ENCODE measurements at places on chromosomes 16 and 17. TPM values are rescaled to one million over a fixed set of nuclear protein-coding genes. Genes with fewer than 3 reads are reported as not detected.
A peak's percentile ranks its signal among the peaks of the same experiment; 100 is the strongest.

The HSPB9 gene
- not detected for polyA plus RNA-seq

GRCh38 chr16:47503936-47504335 is 42.8 kb downstream of the PHKB start:
- DNase-seq = no peak

DNA sequence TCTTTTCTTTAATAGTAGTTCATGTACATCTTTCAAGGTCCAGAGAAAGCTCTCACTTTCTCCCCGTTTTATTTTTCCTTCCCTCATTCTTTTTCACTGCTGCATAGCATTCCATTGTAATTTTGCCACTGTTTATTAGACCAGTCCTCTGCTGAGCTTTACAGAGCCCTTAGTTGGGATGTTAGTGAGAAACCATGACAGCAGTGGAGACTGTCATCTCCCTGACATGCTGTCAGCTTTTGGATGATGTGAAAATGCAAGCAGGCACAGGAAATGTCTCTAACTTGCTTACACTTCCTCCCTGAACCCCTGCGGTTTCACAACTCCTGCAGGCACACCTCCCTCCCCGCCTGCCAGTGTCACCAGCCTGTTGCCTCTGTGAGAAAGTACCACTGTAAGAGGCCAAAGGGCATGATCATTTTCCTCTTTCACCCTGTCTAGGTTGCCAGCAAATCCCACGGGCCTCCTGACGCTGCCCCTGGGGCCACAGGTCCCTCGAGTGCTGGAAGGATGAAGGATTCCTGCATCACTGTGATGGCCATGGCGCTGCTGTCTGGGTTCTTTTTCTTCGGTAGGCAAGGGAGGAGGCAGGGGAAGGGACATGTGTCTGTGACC is at the start of gene ITGAL:
ITGAL (plus strand) TSS at position 415 of the 615 bp plus-strand sequence; CDS start at position 511, 96 bp downstream.
- no peak for DNase-seq

The ACSM2A gene
- 0.10 TPM for polyA plus RNA-seq

DNA sequence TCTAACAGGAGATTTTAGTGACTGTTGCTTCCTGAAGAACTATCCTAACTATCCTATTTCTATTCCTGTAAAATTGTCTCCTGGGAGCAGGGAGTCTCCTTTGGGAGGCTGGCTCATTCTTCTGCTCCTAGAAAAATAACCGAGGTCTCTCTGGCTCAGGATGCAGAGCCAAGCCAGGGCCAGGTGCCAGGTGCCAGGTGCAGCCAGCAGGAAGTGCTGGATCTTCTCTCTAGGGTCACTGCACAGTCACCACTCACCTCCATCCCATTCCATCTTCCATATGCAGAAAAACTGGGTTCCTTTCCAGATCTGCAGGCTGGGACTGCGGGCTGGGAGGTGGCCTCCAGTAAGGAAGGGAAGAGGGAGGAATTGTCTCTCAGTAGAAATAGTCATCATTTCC is 3.8 kb upstream of the TMC7 start:
- DNase-seq = no peak

The CA7 gene
- polyA plus RNA-seq = not detected

DNA sequence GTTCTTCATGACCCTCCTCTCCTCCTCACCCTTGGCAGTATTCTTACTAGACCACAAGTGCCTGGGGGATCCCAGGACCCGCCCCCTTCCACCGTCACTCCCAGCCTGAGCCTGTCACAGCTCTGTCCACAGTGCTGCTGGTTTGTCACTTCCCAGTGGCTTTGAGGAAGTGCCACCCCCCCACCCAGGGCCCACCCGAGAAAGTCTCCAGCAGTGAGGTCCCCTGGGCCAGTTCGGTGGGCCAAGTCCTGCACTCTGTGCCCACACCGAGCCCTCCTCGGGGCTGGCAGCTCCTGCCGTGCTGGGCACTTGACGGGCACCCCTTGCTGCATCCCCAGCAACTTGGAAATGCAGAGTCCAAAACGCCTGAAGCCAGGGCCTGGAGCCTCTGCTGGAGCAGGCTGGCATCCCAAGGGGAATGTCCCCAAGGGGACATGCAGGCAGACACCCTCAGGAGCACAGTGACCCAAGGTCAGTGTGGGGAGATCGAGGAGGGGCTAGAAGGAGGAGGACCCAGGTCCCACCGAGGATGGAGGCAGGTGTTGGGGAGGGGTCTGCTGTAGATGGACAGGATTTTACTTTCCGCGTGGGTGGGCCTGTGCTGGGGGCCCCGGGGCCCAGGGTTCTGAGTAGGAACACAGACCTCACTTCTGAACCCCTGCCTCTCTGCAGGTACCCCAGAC is 15.5 kb downstream of the MMP15 start:
- no peak for DNase-seq

- DNase-seq = no peak
Measured at GRCh38 chr17:4693416-4693815, 10.5 kb downstream of the PELP1 start.

DNA sequence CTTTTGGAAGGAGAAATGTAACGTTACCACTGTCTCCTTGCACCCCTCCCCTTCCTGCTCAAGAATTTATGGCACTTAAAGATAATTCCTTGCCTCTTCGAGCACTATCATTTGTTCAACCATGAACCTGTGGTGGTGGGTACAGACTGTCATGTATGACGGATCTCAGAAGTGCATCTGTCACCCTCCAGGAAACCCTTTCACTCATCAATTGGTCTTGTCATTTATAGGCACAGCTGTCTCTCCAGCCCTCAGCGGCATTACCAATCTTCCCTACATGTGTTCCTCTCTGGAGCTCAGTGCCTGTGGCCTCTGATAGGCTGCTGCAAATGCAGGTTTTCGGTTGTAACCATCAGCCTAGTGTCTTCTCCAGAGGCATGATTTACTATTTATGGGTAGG is 15.0 kb downstream of the CNTNAP4 start:
- no peak for DNase-seq

The CLEC18A gene
- polyA plus RNA-seq = 0.64 TPM

- DNase-seq = no peak
Measured at GRCh38 chr17:75821552-75821951, 22.7 kb downstream of the UNC13D start.

DNA sequence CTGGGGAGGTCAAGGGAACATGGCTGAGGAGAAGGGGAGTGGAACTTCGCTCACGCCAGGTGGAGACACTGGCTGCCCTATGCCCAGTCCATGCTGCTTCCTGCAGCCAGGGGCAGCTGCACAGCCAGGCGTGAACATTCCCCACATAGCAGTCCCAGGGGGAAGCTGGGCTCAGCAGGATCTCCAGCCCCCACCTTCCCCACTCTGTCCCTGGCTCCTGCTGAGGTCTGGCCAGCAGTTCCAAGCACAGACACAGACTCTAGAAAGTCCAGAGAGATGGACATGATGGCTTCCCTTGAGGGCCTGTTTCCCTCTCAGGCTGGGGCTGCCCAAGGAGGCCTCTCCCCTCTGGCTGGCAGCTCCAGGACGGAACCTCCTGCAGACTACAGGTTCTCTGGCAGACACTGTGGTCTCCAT is 9.3 kb downstream of the JUP start:
- DNase-seq = peak; percentile 60

GRCh38 chr17:17304521-17304985 is 1.4 kb downstream of the NT5M start:
- no peak for DNase-seq

- DNase-seq = no peak
Measured at GRCh38 chr17:10526517-10526916, 8.2 kb upstream of the MYH1 start.

DNA sequence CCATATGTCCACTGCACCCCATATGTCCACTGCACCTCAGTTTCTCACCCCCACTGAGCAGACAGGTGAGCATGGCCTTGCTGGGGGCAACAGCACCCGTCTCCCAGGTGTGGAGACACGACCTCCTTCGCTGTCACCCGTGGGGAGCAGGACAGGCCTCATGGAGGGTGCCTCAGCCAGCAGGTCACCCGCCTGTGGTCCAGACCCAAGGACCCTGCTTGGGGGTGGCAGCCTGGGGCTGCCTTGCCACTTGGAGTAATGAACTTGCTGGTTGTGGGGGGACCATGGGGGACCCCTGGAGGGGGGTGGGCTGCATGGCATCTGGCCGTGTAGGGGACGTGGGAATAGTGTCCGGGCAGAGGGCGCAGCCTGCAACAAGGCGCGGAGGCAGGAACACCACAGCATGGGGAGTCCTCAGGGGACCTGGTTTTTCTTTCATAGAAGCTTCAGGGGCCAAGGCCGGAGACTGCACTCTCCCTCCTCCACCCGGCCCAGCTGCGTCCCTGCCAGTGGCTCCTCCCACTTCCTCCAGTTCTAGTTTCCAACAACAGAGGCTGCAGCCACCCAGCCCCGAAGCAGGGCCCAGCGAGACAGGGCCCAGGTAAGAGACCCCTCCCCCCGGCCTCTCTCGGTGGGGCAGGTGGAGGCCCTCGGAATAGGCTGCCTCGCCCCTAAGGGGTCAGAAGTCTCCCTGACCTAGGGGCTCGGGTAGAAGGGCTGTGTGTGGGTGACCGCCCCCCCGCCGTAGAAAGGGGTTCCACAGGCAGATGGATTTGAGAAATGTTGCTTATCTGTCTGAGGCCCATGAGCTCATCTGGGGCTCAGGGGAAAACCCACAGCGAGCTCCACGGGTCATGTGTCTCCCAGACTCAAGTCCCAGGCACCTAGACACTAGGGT is at the start of gene NHLRC4:
NHLRC4 (plus strand) TSS at position 531 of the 898 bp plus-strand sequence. CDS start 1,043 bp downstream, outside the sequence.
- DNase-seq = peak; percentile 86

The CNP gene
- 30.7 TPM for polyA plus RNA-seq

DNA sequence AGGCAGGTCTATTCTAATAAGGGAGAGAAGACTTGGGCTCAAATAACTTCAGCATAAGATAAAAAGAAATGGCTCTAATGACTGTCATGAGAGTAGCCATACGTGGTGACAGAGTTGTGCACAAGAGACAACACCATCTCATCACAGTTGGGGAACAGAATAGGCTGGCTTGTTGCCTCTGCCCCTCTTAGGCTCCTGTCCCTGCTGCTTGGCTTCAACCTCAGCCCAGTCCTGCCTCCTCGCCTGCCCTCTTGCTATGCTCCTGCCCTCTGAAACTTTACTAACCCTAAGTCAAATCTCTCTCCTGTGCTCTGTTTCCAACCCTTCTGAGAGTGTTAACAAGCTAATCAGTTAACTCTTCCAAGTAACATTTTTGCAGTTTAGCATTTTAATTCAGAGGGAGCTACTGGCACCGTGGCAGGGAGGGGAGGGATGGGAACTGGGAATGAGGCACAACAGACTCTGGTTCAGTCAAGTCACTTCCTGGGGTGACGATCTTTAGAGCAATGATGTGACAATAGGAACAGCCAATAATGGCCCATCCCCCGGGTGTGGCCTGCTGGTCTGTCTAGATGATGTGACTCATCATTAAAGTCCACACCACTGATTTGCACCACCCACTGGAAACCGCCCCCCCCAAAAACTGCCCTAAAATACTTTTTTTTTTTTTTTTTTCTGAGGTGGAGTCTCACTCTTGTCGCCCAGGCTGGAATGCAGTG is 35.5 kb downstream of the DNAH17 start:
- DNase-seq = no peak

The PDE6G gene
- polyA plus RNA-seq = 1.3 TPM

DNA sequence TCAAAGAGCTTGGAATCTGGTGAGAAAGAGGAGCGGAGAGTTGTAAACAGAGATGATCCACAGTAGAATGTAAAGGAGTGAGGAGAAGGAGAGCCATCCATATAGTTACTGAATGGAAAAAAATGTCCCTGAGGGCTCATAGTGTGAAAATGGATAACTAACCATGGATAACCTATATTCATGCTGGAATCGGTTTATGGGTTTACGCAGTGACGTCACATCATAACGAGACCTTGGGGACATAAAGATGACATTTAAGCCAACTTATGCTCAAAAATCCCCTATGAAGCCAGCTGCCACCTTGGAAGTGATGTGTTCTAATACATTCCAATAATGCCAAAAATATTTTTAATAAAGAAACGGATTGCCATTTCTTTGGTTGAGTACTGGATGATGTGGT is 22.5 kb downstream of the IRX6 start:
- DNase-seq = no peak

DNA sequence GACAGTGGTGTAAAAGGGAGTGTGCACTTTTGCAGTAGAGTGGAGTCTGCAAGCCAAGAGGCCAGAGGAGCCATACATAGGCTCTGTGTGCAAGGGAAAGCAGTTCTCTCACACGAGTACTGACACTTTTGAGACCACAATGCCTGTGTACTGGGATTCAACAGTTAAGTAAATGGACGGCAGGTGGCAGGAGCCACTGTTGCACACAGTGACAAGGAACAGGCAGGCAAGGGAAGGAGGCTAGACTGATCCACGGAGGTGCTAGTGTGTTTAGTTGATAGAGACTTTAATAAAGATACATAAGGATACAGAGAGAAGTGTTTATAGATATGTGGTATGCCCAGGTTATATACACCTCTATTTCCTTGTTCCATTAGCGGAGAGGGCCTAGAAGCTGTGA is 67.0 kb downstream of the MPRIP start:
- DNase-seq = no peak

DNA sequence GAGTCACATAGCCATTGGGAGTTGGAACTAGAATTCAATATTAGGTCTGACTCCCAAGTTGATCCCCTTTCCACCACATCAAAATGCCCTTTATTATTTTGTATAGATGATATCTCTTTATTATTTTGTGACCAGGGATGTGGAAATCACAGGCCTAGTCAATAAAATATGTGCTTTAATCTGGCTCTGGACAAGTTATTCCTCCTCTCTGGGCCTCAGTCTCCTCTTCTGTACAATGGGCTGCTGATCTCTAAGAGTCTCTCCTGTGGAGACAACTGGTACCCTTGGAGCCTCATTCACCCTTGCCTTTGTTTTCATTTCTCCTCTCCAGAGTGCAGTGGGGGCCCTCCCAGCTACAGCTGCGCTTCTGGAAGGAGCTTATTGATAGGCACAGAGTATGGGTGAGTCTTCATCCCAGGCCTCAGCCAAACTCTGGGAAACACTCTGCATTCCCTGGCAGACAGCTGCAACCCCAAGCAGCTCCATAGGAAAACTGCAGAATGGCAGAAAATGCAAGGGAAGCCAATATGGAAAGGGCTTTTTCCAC is 4.3 kb upstream of the ABAT start:
- DNase-seq = no peak

The TMIGD1 gene
- polyA plus RNA-seq = not detected

DNA sequence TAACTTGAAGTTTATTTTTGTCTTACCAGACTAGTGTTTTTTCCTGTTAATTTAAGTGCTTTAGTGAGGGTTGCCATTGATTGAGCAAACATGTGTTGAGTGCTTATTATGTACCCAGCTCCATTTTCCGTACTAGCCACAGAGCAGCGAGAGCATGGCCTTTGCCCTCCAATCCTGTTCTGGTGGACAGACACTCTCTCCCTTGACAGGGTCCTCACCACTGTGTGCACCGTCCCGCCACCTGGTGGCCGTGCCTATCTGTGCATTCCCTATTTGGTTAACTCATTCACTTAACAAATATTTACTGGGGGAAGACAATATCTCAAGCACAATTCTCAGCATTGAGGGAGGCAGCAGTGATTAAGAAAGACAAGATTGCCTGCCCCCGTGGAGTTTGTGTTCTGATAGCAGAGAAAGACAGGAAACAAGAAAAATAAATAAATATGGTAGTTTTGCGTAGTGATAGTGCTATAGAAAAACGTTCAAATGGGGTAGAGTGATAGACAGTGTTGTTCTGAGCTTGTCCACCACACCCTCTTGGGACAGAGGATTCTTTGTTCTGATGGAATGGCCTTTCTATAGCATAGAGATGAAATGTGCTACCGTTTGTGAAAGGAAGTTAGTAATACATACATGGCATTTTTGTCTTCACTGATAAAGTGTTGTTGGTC is 13.0 kb downstream of the CDH13 start:
- no peak for DNase-seq

The ARL17A gene
- polyA plus RNA-seq = 5.2 TPM

GRCh38 chr16:23575834-23576233 is 18.3 kb downstream of the UBFD1 start:
- no peak for DNase-seq

All from ovary (tissue), 10 donors.